ENCODE measurements at places on chromosomes 1 and 21.

GRCh38 chr1:159881622-159882526, 18.1 kb downstream of the CFAP45 start:
- peak; percentile 84 for DNase-seq

DNA sequence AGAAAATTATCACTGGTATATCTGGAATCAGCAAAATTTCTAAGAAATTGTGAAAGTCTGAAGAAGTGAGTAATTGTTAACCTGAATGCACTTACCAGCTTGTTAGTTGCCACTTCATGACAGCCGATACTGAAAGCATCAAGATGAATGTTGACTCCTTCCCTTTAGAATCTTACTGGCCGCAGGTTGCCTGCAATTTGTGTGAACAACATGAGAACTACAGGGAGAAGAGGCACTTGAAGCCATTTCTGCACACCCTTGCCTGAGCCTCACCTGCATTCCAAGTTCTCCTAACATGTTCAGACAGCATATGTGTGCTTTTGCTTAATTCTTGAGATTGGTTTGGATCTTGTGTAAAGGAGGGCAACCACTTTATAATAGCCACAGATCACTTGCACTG, 59.2 kb upstream of the SSX2IP start:
- no peak for DNase-seq

GRCh38 chr1:168281603-168282325, 1.1 kb downstream of the TBX19 start:
- no peak for DNase-seq

DNA sequence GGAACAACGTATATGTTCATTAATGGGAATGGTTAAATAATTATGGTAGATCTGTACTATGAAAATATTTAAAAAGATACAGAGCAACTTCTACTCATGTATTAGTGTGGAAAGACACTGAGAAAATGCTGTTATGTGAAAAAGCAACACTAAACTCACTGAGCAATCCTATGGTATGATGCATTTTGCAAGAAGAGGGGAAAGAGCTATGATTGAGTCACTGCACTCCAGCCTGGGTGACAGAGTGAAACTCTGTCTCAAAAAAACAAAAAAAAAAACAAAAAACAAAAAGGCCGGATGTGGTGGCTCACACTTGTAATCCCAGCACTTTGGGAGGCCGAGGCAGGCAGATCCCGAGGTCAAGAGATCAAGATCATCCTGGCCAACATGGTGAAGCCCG, 44.4 kb downstream of the ATP5PO start:
- no peak for DNase-seq

DNA sequence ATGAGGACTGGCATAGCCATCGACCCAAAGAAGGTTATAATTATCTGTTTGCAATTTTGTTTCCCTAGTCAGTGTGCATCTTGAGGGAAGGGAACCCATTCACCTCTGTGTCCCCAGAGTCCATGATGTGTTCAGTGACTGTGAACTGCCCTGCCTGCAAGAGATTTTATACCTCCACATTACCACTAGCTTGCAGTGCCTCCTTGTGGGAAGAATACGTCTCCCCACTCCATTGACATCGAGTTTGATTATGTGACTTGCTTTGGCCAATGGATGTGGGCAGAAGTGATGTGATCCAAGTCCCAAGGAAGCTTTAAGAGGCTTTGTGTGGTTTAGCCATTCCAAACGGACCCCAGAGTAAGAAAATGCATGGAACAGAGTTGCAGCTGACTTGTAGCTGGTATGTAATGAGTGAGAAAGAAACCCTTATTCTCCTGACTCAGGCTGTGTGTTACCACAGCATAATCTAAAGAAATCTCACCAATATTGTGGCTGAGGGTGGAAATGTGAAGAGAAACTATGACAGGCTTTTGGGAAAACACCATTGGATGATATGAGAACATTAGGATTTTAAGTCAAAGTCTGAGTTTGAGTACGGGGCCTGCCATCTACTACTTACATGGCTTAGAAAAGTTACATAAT, 47.8 kb upstream of the NRDC start:
- DNase-seq: no peak

DNA sequence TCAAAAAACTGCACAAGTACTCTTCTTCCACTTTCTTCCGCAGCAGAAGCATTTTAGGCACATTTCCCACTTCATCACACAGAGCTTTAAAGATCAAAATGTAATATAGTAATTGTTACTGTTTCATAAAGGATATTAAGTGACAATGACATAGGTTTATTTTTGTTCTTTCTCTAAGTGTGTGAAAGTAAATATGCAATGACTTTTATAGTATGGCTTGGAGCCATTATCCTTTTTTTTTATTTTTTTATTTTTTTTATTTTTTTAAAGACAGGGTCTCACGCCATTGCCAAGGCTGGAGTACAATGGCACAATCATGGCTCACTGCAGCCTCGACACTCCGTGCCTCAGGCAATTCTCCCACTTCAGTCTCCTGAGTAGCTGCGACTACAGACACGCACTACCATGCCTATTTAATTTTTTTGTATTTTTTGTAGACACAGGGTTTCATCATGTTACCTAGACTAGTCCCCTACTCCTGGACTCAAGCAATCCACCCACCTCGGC, 7.0 kb downstream of the TRIM33 start:
- no peak for DNase-seq

GRCh38 chr1:168180148-168180524, 1.4 kb downstream of the TIPRL start:
- no peak for DNase-seq

- DNase-seq: no peak
Observed at GRCh38 chr1:206716870-206717673, 32.4 kb downstream of the MAPKAPK2 start.

DNA sequence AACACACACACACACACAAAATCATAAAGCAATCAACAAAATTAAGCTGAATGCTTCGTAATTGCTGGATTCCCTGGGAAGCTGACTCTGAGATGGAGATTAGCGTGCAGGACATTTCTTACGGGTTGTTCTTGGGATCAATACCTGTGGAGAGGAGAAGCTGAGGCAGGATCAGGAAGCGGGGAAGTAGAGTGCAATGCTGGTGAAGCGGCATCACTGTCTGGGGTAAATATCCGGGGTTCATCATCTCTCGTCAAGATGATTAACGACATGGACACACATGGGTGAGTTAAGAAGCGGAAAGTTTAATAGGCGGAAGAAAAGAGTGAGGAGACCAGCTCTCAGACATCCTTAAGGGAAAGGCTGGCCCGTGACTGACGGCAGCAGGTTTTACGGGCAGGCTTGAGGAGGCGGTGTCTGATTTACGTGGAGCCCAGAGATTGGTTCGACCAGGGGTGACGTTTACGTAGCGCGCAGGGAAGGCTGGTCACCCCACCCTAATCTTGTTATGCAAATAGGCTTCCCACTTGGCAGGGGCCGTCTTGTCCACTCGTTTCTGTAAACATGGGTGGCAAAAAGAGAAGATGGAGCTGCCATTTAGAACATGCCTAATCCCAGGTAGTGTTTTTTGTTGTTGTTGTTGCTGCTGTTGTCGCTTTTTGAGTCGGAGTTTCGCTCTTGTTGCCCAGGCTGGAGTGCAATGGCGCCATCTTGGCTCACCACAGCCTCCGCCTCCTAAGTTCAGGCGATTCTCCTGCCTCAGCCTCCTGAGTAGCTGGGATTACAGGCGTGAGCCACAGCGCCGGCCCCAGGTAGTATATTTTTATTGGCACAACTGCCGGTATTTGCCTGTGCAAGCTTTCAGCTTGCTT, 135.6 kb upstream of the KCNJ15 start:
- DNase-seq: no peak

DNA sequence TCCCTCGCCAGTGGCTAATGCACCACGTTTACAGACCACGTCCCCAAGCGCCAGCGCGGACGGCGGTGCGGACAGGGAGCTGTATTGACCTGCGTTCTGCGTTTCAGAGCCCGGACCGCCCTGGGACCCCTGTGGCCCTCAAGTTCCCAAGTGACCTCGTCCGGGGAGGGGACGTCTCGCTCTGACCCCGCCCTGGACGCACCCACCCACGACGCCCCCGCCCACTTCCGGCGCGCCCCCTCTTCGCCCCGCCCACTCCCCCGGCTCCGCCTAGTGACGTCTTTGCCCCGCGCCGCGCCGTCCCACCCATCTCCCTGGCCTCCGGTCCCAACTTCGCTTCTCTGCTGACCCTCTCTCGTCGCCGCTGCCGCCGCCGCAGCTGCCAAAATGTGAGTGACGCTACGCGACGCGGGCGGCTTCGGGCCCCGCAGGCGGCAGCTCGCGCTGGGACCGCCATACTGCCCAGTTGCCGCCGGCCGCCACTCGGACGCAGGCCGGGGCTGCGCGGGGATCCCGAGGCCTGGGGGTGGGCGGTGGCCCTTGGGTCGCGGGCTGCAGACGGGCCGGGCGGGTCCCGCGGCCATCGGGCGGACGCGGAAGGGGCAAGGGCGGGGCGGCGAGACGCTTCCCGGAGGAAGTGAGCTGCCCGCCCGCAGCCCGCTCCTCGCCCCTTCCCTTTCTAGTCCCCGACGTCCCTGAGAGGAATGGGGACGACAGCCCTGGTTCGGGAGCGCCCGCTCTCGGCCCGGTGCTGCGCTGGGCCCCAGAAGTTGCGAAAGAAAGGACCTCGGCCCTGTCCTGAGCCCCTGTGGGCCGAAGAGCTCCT, at the start of gene VAMP3:
Gene VAMP3 (plus strand): TSS at position 300 of the 826 bp plus-strand sequence. CDS start 88 bp downstream, at position 388.
- peak; percentile 90 for DNase-seq

DNA sequence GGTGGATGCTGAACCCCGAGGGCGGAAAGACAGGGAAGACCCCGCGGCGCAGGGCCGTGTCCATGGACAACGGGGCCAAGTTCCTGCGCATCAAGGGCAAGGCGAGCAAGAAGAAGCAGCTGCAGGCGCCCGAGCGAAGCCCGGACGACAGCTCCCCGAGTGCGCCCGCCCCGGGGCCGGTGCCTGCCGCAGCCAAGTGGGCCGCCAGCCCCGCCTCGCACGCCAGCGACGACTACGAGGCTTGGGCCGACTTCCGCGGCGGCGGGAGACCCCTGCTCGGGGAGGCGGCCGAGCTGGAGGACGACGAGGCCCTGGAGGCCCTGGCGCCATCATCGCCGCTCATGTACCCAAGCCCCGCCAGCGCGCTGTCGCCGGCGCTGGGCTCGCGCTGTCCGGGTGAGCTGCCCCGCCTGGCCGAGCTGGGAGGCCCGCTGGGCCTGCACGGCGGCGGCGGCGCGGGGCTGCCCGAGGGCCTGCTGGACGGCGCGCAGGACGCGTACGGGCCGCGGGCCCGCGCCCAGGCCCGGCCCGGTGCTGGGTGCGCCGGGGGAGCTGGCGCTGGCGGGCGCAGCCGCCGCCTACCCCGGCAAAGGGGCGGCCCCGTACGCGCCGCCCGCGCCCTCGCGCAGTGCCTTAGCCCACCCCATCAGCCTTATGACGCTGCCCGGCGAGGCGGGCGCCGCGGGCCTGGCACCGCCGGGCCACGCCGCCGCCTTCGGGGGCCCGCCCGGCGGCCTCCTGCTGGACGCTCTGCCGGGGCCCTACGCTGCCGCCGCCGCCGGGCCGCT, 20.7 kb downstream of the FOXO6 start:
- peak; percentile 56 for DNase-seq

- DNase-seq: no peak
Observed at GRCh38 chr1:20497506-20497905, 10.4 kb downstream of the MUL1 start.

- DNase-seq: no peak
Observed at GRCh38 chr1:117815926-117816325, 113.5 kb downstream of the GDAP2 start.

DNA sequence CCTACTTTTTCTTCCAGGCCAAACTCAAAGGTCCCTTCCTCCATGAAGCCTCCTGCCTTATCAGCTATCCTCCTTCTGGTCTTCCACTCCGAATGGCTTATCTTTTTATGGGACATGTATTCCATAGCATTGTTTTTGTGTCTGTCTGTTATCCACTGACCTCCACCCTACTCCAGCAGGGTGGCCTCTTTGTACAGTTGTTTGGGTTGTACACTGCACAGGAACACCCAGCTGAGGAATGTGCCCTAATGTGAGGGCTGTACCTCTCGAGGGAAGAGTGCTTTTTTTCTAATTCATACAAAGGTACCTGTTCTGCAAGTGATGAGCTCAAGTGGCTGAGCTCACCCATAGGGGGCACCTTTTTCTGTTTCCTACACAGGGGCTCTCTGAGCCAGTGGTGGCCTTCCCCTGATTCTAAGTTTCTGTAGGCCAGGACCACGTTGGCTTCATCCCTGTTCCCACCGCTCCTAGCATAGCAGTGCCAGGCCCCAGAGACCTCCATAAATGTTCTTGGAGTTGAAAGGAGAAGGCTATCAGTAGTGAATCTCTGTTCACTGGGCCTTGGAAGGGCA, 108.2 kb downstream of the FOXD2 start:
- DNase-seq: no peak

GRCh38 chr1:218705911-218706893, 361.1 kb downstream of the TGFB2 start:
- no peak for DNase-seq

GRCh38 chr1:41286486-41286885, 44.4 kb upstream of the SCMH1 start:
- DNase-seq: no peak

DNA sequence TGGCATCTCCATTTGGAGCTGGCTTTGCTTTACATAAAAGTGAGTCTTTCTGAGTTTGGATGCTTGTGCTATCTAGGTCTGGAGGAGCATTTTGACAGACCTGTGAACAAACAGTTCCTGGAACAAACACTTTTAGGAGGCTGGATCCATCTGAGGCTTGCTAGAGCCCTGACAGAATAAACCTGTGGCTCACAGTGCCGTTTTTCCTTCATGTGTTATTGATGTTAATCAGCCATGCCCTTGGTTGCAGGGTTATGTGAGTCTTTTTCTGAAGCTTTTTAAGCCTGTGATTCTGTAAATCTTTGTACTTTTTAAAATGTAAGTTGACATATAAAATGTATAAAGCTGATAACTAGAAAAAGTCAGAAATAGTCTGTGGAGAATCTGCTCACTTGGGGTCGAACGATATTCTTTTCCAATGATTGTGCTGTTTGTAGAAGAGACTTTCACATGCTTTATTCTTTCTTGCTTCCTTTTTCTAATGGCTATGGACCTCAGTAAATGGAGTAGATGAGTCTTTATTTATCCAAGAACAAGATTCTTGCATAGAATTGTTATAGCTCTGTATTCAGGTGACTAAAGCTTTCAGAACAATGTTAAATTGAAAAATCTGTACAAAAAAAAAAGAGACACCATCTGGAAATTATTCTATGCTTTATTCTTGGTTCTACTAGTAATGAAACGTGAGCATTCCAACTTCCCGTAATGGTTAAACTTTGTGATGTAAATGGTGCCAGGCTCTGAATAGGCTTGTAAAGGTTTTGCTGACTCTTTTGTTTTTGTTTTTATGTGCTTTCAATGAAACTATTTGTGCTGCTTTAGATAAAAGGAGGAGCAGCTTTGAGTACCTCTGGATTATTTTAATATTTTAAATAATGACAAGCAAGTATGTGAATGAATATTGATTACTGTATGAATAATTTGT, 53.7 kb downstream of the CACHD1 start:
- no peak for DNase-seq

- DNase-seq: peak; percentile 89
Observed at GRCh38 chr21:38913120-38913892, 107.6 kb downstream of the ETS2 start.

- DNase-seq: no peak
Observed at GRCh38 chr21:44874240-44874496, 678 bp upstream of the PTTG1IP start.
